Posterior cingulate gyrus (tissue), 11 donors: ENCODE measurements at places on chromosomes 1 and 21.
A peak's percentile ranks its signal among the peaks of the same experiment; 100 is the strongest.

DNA sequence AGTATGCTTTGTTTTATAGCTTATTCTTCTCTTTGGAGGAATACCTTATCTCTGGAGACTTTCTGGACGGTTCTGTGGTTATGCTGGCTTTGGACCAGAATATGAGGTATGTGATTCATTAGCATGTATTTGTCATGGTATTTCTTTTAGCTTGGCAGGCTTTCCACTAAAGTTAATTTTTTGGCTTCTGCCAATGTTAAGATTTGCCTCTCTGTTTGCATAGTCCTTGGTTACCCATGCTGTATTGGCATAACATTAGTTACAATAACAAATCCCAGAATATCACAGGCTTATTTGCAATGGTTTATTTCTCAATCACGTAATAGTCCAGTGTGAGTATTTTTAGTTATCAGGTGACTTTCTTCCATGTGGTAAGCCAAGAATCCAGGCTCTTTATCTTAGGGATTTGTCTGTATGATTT is 9.7 kb downstream of the ZMPSTE24 start:
- no peak for DNase-seq

- no peak for DNase-seq
These were observed 13.5 kb downstream of the FCGR2B start for GRCh38 chr1:161676441-161676840.

DNA sequence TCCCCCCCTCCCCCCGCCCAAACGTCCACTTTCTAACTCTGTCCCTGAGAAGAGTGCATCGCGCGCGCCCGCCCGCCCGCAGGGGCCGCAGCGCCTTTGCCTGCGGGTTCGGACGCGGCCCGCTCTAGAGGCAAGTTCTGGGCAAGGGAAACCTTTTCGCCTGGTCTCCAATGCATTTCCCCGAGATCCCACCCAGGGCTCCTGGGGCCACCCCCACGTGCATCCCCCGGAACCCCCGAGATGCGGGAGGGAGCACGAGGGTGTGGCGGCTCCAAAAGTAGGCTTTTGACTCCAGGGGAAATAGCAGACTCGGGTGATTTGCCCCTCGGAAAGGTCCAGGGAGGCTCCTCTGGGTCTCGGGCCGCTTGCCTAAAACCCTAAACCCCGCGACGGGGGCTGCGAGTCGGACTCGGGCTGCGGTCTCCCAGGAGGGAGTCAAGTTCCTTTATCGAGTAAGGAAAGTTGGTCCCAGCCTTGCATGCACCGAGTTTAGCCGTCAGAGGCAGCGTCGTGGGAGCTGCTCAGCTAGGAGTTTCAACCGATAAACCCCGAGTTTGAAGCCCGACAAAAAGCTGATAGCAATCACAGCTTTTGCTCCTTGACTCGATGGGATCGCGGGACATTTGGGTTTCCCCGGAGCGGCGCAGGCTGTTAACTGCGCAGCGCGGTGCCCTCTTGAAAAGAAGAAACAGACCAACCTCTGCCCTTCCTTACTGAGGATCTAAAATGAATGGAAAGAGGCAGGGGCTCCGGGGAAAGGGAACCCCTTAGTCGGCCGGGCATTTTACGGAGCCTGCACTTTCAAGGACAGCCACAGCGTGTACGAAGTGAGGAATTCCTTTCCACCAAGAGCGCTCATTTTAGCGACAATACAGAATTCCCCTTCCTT is 158.1 kb downstream of the RUNX1 start:
- DNase-seq, result no peak

GRCh38 chr1:208584167-208584755 is 340.1 kb upstream of the PLXNA2 start:
- no peak for DNase-seq

DNA sequence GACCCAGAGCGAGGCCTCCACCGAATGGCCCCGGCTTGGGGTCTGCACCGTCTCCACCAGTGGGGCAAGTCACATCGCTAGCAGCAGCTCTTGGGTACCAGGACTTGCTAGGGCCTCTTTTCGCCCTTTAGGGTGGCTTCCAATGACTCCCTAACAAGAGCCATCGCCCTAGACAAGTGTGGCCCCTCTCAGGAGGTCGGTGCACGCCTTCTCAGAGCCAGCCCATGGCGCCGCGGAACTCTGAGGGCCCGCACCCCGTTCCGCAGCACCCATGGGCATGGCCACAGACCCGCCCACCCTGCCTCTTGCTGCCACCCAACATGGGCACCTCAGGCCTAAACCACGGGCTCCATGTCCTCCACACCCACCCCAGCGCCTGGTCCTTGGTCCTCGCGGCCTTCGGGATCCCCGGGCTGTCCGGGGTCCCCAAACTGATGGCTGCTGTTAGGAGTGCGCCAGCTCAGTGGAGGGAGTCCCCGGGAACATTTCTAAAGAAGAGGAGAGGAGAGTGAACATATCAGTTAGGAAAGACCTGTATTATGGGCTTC is 3.2 kb upstream of the CACNA1S start:
- peak; percentile 69 for DNase-seq

GRCh38 chr1:156625436-156626078 is 6.3 kb downstream of the HAPLN2 start:
- DNase-seq, result peak; percentile 76

- no peak for DNase-seq
These were observed 6.9 kb upstream of the SYNC start for GRCh38 chr1:32709476-32709875.

GRCh38 chr1:160208557-160209320 is 3.6 kb downstream of the PEA15 start:
- no peak for DNase-seq

GRCh38 chr1:151843398-151843797 is 3.8 kb upstream of the C2CD4D start:
- no peak for DNase-seq

DNA sequence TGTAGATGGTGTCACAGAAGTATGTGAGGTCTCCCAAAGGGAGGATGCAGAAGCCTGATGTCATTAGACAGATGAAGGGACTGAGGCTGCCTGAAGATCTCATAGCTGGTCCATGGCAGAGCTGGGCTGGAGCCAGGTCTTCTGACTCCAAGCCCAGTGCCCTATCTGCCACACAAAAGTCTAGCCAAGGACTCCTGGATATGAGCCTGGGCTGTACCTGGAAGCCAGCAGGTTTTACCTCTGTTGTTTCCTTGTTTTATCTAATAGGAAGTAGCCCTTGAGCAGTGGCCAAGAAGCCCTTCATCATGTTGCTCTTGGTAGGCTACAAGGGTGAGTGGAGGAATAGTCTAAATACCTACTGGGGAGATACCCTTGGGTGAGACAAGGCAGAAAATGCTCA is 74.4 kb upstream of the SLC44A3 start:
- no peak for DNase-seq

- no peak for DNase-seq
These were observed 178.0 kb downstream of the SDCCAG8 start for GRCh38 chr1:243433737-243434370.

GRCh38 chr1:240027059-240027462 is 64.6 kb upstream of the FMN2 start:
- peak; percentile 49 for DNase-seq

DNA sequence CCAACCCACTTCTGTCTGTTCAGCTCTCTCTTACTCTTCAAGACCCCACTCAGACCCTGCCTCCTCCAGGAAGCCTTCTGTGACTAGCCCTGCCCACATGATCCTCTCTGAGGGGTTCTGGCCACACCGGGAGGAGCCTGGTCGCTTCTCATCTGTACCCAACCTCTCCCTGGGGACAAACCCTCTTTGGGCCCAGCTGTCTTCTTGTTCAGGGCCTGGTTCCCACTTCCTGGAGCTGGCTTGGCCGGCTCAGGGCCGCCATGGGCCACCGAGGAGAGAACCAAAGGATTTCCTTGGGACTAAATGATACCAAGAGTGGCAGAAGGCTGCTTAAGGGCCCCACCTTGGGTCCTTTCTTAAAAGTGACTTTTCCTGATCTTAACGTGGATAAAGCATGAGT is 124.7 kb upstream of the ZBTB40 start:
- DNase-seq, result no peak

DNA sequence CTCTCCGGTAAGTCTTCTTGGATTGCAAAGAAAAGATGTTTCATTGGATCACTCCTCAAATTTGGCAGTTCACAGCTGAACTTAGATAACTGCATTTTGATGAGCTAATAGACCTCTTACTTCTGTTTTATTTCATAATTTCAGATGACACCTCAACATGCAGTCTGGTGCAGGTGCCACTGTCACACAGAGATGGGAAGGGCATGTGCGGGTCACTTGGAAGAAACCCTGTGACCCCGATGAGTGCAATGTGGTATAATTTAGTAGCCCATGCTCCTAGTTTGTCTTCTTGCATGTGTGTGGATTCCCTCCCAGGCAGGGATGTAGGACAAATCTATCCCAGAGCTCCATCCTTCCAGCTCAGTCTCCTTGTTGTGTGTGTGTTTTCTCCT is 481 bp upstream of the SLAMF1 start:
- DNase-seq, result no peak

DNA sequence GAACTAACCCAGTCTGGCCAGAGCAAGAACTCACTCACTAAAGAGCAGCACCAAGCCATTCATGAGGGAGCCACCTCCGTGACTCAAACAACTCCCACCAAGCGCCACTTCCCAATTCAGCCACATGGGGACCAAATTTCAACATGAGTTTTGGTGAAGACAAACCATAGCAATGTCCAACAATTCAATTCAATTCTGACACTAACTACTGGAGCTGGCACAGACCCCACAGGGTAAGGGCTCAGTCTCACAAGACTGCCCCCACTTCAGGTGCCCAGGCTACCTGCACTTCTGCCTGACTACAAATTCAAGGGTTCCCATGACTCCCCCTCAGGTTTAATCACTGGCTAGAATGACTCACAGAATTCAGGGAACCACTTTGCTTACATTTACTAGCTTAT is 48.8 kb upstream of the RAP1A start:
- no peak for DNase-seq

GRCh38 chr21:45876381-45877170 is 105.0 kb upstream of the COL6A1 start:
- DNase-seq, result no peak

- DNase-seq, result no peak
These were observed 16.3 kb downstream of the DPYD start for GRCh38 chr1:97904534-97904933.

DNA sequence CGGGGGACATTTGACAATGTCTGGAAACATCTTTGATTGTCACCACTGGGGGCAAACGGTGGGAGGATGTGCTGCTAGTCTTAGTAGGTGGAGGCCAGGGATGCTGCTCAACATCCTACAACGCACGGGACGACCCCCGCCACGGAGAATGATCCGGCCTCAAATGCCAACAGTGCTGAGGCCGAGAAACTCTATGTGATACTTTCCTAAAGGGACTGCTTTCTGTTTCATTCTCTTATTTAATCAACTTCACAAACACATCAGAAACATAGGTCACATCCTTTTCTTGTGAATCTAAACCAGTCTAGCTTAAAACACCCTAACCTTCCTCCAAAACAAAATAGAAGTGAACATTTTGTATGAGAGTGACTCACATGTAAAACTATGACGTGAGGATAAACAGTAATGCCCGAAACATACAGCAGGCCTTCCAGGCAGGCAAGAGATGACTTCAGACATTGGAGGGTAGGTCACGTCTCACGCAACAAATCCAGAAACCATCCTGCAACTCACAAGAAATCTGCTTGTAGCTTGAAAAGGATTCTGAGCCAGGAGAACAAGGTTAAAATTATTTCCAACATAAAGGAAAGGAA is 37.2 kb upstream of the ETS2 start:
- no peak for DNase-seq

- no peak for DNase-seq
These were observed 10.5 kb upstream of the DNAJB4 start for GRCh38 chr1:77994117-77994705.

- no peak for DNase-seq
These were observed 436.6 kb upstream of the C1orf87 start for GRCh38 chr1:60510162-60510561.

DNA sequence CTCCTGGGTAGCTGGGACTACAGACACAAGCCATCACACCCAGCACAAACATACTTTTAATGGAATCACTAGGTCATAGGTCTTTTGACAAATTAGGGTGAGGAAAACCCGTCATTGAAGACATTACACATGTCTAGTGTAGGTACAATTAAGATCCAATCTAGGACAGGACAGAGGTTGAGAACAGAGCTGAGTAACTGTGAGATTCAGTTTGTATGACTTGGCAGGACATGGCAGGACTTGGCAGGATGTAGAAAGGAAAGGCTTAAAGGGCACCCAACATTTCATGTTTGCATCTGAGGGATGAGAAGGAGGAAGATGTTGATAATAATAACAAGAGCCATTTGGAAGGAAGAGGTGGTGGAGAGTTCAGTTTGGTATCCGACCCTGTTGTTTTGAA is 483.8 kb downstream of the PCP4 start:
- DNase-seq, result no peak

DNA sequence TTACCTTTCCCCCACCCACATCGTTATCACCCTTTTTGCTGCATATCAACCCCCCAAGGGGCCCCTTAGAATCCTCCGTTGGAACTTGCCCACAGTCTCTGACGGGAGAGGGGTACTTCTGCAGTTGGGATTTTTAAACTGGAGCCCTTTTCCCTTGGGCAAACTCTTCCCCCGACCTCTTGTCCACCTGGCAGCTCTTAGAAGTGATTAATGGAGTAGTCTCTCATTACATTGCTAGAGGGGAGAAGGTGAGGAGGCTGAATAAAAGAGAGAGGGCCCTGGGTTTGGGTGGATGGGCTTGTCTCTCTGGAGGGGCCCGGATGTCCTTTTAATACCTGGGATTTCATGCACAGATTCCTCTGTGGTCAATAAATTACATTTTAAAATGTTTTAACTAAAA is 27.2 kb upstream of the TSPAN2 start:
- no peak for DNase-seq

GRCh38 chr1:59639266-59639665 is 175.5 kb upstream of the HOOK1 start:
- DNase-seq, result no peak

DNA sequence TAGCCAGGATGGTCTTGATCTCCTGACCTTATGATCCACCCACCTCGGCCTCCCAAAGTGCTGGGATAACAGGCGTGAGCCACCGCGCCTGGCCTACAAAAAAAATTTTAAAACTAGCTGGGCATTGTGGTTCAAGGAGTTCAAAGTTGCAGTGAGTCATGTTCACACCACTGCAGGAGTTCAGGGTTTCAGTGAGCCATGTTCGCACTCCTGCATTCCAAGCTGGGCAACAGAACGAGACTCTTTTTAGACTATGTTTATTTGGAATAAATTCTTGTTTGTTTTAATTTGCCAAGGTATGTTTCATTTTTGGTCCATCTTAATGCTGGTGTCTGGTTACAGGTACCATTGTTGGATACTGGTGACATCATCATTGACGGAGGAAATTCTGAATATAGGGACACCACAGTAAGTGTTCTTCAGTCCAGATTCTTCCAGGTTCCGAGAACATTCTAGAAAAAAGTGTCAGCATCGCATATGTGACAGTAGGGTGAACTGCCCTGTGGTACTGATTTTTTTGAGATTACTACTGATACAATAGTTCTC is 3.9 kb downstream of the PGD start:
- no peak for DNase-seq

GRCh38 chr1:244248426-244248825 is 197.3 kb downstream of the ZBTB18 start:
- no peak for DNase-seq

- no peak for DNase-seq
These were observed 4.5 kb downstream of the ADARB1 start for GRCh38 chr21:45078877-45079281.
